ENCODE measurements at places on chromosomes 3 and 15.

GRCh38 chr3:159600291-159600690 lies 388.3 kb upstream of the IL12A start:
- no peak for DNase-seq

- no peak for DNase-seq
Measured at GRCh38 chr3:82001276-82001923, 240.0 kb upstream of the GBE1 start.

DNA sequence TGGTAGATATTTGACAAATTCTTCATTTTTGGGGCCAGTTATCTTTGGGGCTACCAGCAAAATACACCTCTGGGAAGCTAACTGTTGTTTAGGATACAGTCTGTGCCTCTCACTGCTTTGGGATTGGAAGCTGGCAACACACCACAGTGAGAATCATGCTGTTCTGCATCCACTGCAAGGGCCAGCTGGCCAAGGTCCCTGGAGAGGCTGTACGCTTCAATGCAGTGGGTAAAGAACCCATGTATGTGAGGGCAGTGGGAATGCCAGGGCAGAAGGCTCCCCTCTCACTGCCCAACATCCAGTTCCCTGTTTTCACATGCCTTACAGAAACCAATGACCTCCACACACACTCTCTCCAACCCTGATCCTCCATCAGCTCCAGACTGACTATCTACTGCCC lies 20.1 kb downstream of the ZDHHC3 start:
- no peak for DNase-seq

DNA sequence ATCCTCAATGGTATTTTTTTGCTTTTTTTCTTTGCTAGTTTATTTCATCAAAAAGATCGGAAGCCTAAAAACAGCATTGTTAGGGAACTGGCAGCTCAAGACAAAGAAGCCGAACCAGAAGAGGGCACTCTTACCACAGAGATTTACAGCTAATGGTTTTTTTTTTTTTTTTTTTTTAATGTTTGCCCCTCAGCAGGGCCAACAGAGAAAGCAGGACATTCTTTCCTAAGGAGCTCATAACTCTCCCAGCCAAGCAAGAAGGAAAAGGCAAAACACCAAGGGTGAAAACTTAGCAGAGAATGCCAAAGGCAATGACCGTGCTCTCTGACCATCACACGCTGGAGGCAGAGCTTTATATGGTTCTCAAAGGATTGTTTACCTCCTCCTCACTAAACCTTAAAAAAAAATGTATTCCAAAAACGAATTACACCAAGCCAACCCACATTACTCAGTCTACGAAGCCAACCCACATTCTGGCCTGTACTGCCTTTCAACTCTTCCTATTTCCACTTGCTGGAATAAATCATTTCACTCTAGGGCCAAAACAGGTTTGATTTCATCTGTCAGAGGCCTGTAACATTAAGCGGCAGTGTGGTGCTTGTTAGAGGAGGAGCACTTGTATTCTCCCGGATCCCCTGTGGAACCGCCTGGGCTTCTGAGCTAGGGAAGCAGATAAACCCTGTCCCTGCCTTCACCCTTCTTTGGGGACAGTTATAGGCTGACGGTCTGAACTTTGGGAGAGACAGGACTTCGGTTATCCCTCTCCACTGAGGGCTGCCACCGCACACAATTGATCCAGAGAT lies 35.6 kb upstream of the GYG1 start:
- no peak for DNase-seq

DNA sequence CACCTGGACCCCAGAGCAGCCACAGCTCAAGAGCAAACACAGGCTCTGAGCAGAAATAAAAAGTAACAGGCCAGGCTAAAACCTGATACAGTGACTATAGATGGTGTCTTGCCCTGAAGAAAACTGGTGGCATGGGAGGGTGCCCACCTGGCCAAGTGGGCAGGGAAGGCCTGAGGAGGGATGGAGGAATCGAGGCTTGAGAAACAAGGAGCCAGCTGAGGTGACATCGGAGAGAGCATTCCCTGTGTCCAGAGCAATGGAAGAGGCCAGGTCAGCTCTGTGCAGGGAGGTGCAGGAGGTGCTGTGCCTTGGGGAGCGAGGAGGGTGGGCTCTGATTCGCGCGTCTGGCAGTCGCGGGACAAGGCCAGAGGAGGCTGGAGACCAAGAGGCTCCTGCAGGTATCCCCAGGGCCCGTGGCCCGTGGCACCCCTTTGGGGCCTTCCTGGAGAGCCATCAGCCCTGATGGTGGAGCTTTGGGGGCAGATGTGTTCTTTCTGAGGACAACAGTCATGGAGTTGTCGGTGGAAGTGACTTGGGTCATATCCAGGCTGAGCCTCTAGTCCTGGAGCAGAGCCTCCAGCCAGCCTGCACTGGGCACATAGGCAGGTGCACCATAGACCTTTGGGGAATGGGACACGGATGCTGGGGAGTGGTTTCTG lies 56.1 kb downstream of the PLXNA1 start:
- no peak for DNase-seq
